ENCODE measurements at places on chromosomes 2 and 18.

DNA sequence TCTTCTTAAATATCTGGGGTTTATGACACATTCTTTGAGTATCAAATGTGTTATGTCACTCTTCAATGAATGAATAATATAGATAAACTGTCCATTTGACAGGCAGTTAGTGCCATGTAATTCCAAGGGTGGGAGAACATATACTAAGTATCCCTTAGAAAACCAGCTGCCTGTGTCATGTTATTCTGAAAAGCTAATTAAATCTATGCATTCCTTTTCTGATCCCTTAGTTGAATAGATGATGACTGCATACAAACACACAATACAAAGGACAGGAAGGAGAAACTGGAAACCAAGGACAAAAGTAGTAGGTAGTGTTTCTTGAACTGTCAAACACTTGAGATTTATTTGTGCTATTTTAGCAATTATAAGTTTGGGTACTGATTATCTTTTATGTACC, 8.3 kb downstream of the ARHGAP28 start:
- DNase-seq: no peak

GRCh38 chr2:196276421-196276820, 105.0 kb upstream of the STK17B start:
- DNase-seq: no peak

DNA sequence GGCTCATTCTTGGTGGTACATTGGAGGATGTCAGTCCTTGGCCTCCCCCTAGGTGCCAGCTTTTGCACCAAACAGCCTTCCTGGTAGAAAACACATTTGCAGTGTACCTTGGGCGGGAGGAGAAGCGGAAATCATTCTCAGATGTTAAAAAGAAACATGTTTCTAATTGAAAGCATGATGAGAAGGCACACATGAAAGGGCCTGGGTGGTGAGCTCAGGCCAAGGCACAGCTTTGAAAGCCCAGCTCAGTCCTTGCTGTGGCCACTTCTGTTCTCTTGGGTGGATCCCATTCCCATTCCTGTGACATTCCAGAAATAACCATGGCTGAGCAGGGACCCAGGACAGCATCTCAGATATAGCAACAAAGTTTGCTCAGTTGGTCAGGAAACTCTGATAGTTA, 71.5 kb downstream of the LTBP1 start:
- no peak for DNase-seq

- DNase-seq: no peak
Measured at GRCh38 chr2:120312860-120313694, 32.9 kb upstream of the INHBB start.

DNA sequence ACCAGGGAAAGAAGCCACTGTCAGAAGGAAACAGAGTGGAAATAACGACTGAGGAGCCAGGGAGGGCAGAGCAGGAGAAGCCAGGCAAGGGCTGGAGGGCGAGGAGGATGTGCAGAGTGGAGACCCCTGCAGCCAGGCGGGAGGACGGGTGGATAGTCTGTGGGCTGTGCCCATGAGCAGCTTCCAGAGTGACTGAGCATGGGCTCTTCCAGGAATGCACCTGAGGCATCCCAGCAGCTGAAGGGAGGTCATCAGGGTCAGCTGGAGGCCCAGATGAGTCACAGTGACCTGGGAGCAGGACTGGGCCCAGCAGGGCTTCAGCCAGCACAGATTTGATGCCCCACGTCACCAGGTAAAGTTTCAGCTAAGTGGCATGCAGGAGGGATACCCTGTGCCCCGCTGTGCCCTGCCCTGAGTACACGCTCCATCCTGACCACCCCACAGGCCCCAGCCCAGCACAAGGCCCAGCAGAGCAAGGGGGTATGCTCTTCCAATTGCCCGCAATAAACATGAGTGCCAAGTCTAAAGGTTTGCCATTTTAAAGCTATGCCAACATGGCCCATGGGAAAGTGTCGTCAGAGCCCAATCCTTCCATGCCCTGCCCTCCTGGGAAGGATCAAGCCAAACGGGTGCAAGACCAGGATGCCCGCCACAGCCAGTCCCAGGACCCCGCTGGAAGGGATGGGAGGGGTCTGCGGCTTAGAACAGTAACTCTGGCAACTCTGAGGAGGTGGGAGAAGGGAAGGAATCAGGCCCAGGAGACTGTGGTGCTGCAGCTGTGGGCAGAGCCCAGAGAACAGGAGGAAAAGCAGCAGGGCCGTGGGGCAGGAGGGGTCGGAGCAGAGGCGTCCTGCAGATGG, 85.7 kb downstream of the SEPTIN10 start:
- DNase-seq: no peak

- DNase-seq: no peak
Measured at GRCh38 chr2:11228692-11229091, 73.4 kb downstream of the SLC66A3 start.

- no peak for DNase-seq
Measured at GRCh38 chr2:8242739-8243138, 439.1 kb upstream of the ID2 start.

DNA sequence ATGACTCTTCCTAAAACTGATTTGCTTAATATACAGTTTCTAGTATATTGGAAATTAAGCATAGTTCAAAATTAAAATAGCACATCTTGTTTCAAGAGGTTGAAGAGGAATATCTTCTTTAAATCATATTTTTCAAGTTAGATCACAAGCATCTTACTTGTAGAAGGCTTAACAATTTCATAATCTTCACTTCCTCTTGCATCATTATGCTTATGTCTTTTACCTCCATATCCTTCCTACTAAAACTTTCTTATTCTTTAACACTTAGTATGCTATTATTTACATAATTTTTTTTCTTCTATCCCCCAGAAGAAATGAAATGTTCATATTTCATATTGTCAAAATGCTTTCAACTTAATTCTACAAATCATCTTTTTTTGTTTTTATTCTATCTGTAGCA, 1354.9 kb upstream of the TMEFF2 start:
- no peak for DNase-seq

GRCh38 chr2:30373881-30374302, 73.2 kb upstream of the LCLAT1 start:
- DNase-seq: no peak

DNA sequence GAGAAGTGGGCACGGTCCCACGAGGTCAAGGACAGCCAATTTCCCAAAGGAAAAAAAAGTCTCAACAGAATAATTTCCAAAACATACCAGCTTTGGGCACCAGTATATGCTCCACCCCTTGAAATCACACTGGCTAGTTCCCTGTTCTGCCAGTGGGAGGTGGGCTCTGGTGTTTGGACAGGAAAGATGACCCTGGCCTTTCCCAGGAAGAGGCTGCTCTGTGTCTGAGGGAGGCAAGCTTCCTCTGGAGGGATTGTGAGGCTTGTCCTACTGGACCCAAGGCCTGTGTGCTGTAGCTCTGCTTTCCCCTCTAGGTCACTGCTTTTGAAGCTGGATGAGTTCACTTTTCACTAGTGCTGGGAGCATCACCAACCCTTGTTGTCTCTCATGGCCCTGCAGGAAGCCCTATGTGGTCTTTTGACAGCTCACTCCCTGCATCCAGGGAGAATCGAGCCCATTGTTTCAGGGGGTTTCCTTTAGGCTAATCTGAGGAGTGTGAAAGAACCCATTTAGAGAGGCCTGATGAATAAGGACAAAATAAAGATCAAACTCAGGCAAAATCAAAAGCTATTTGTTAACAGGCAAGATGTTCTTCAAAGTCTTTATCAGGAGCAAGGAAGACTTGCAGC, 36.3 kb downstream of the CXCR4 start:
- no peak for DNase-seq

Data from NCI-H2081 treated with DMSO at 0.1 percent for 48 hours (cell line).